ENCODE measurements at places on chromosomes 7 and 10.

DNA sequence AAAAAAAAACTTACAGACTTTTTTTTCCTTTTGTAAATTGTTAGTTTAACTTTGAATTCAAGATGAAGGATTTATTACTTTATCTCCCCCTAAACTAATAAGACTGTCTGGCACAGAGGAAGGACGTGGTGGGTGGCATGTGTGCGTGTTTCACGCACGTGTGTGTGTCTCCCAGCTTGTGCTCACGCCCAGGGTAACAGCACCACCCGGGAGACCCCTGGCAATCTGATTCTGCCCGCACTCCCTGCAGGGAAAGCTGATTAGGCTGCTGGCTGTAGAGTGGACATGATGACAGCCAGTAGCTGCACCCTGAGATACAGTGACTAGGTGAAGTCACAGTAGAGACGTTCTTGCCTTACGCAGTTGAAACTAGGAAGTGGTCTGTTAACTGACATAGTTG, 25.3 kb downstream of the WIPI2 start:
- no peak for DNase-seq

GRCh38 chr7:79548727-79549126, 95.3 kb upstream of the MAGI2 start:
- no peak for DNase-seq

DNA sequence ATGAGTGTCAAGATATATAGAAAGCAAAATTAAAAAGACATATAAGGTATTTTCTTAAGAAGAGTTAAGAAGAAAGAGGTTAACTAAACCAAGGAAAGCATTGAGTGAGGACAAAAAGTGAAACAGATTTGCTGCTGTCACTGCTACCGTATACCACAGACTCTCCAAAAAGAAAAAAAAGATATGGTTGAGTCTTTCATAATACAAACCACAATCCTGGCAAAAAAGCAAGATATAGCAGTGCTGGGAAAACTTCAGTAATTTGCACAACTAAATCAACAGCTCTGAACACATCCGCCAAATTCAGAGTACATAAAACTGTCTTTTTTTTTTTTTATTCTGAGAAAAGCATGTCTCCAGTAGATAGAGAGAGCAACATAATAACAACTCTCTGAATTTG, 114.7 kb downstream of the ETV1 start:
- DNase-seq: no peak

DNA sequence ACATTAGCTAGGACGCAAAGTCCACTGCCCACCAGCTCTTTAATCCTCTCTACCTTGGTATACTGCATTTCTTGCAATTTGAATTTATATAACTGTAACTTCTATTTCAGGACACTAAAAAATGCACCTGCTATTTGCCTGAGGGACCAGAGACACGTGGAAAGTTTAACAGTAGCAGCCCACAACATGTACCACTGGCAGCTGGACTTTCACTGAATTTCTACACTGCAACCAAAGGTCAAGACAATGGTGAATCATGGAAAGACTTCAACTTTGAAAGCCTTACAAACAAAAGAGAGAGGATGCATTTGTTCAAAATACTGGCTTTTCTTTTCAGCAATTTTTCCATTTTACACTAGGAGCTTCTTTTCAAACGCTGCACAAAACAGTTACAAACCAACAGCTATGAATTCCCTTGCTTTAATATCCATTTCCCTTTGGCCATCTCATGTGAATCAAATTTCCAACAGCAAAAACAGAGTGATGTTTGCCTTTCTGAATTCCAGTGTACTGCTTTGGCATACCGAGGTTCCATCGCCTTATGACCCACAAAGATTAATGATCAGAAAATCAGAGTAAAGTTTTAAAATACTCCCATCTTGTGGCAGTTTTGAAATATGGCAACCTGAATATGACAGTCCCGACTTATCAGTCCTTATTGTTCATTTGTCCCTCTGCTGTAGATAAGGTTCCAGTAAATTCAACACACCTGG, 29.9 kb upstream of the HNRNPH3 start:
- DNase-seq: no peak

- no peak for DNase-seq
These were observed 117.7 kb downstream of the APBB1IP start for GRCh38 chr10:26555719-26556368.

- no peak for DNase-seq
These were observed 15.6 kb upstream of the CLDN12 start for GRCh38 chr7:90387470-90388240.

GRCh38 chr10:1665681-1666080, 71.6 kb downstream of the ADARB2 start:
- no peak for DNase-seq

- DNase-seq: no peak
These were observed 21.4 kb downstream of the HKDC1 start for GRCh38 chr10:69241575-69241974.

GRCh38 chr7:91193141-91193540, 71.1 kb upstream of the FZD1 start:
- no peak for DNase-seq

- no peak for DNase-seq
These were observed 2.3 kb downstream of the ABCB4 start for GRCh38 chr7:87473192-87473591.

- DNase-seq: no peak
These were observed 53.0 kb downstream of the SPOCK2 start for GRCh38 chr10:72035252-72035887.

GRCh38 chr7:75639071-75639885, 99.5 kb downstream of the HIP1 start:
- no peak for DNase-seq

DNA sequence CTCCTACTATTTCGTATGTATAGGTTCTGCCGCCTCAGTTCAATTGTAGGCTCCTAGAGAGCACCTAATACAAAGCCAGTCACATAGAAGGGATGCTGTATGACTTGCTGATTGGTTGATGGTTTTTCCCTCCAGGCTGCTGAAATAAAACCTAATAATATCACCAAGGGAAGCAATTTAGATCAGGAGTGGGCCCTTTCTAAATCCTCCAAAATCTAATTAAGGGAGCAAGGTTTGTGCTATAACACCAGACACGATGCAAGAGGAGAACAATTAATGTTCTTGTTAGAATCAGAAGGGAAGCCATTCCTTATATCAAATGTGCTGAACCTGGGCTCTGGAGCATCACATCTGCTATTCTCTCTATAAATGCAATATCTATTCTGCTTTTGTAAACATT, 42.0 kb upstream of the SLC13A1 start:
- no peak for DNase-seq

DNA sequence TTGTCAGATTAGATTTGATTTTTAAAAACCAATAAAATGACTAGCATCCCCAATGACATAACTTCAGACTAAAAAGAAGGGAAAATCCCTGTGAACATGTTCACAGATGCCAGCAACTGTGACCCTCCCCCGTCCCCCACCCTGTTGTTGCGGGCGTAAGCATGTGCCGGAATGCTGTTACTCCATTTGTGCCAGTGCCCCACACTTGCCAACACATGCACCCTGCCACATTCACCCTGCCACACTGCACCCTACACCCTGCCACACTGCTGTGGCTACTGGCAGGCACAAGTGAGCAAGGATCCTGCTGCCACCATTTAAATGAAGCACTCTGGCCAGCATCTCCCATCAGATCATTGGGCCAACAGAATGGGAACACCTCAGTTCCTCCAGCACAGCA, 540.2 kb downstream of the GRID1 start:
- no peak for DNase-seq

GRCh38 chr10:31935678-31936077, 7.0 kb upstream of the ARHGAP12 start:
- DNase-seq: no peak

DNA sequence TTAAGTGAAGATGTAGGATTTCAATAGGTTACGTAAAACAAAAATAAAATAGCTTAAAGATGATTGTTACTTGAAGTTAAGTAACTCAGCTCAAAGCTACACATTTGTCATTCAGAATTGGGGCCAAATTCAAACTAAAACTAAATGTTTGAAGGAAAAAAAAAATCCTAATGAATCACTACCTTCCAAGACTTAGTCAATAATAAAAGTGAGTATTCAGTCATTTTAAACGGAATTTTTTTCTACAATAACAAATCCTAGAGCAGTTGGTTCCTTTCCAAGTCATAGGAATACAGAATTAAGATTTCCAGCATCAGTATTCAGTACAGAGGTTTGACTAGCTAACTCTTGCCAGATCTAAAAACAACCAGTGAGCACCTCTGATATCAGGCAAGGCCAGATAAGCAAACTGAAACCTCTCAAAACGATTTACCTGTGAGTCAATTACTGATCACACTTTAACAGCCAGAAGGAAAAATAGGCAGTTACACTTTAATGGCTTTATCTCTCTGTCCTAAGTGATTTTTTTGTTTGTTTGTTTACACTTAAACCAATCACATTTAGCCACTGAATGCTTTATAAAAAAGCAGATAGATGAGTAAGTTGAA, 669.8 kb upstream of the ANKRD30A start:
- DNase-seq: no peak

- no peak for DNase-seq
These were observed 13.8 kb upstream of the MPP7 start for GRCh38 chr10:28316696-28317095.

DNA sequence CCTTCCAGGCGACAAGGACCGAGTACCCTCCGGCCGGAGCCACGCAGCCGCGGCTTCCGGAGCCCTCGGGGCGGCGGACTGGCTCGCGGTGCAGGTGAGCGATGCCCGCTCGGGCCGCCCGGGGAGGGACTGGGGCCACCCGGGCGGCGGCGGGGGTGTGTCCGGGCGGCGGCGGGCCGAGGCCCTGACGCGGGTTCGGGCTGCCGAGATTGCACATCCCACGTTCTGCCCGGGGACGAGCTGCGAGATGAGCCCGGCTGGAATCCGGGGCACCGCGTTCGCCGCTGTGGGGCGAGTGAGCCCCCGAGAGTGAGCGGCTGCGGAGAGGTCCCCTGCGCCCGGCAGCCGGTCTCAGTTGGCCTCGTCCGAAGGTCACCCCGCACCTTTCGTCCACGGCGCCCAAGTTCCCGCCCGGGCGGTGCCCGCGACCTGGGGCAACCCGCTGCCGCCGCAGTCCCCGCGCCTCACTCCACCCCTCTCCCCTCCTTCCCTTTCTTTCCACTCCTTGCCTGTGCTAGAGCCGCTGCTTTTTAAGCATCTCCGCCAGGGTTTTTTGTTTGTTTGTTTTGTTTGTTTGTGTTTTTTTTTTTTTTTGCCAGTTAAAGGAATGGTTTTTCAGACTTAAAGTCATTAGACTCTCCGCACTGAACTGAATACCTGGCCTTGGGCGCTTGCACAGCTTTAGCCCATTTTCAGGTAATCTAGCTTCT, 515 bp downstream of the RALA start:
- DNase-seq: no peak

DNA sequence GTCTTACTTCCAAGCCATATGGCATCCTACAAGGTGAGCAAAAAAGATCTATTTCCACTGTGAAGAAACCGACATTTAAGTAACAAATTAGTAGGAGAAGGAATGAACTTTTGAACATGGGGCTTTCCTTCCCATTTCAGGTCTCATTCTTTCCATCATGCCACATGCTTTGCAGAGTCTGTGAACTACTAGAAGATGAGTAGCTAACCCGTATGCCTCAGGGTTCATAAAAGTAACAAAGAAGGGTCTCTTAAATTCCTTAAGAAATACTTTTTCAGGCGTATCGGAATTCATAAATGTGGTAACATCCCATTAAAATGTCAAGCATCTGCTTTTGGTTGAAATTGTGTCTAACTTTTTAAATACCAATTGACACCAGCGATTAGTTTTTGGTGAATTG, 81.3 kb upstream of the TNS3 start:
- no peak for DNase-seq

GRCh38 chr7:135761751-135762488, 13.3 kb upstream of the FAM180A start:
- no peak for DNase-seq

- no peak for DNase-seq
These were observed 264.9 kb downstream of the SKIDA1 start for GRCh38 chr10:21260506-21261149.

- no peak for DNase-seq
These were observed 40.6 kb upstream of the SEPTIN7 start for GRCh38 chr7:35760143-35760745.

DNA sequence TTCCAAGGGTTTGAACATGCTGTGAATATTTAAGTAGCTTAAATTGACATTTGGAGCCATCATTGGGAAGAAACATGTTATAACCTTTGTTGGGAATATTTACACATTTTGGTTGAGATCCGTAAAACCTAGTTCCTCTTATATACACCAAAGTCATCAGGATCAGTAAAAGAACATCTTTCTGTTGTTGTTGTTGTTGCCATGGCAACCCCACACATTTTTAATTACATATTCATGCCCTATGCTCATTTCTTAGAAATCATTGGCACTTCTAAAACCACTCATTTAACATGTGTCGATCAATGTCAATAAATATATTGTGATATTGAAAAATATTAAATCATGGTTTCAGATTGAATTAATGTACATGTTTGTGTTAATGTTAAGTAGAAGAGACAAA, 122.6 kb downstream of the POU6F2 start:
- no peak for DNase-seq

DNA sequence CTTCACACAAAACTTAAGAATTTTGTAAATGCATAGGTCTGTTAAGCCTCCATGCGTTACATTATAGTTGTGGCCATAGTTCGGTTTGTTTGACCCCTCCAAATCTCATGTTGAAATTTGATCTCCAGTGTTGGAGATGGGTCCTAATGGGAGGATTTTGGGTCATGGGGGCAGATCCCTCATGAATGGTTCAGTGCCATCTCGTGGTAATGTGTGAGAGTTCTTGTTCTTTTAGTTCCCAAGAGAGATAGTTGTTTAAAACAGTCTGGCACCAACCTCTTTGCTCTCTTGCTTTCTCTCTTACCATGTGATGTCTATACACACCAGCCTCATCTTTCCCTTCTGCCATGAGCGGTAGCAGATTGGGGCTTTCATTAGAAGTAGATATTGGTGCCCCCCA, 264.3 kb downstream of the TCF7L2 start:
- DNase-seq: no peak

DNA sequence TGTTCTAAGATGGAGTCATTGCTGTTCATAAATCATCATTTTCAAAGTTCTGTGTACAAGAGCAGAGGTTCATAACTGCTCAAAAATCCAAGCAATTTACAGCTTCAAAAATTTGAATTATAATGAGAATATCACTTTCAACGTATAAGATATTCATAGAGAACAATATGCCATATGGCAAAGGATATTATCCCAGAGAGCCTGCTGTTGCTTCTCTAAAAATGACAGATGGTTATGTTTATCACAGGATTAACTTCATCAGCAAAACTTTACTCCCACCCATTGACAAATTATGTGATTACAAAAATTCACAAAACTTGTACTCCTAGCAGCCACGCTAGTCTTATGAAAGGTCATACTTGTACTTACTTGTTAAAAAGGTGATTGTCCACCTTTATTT, 105.1 kb downstream of the PIP4K2A start:
- no peak for DNase-seq

All from NCI-H187 treated with DMSO at 0.1 percent for 48 hours (cell line).